ENCODE measurements at places on chromosomes 2 and 18. TPM values are rescaled to one million over a fixed set of nuclear protein-coding genes. Genes with fewer than 3 reads are reported as not detected.

Gene GCKR
- not detected for total RNA-seq

DNA sequence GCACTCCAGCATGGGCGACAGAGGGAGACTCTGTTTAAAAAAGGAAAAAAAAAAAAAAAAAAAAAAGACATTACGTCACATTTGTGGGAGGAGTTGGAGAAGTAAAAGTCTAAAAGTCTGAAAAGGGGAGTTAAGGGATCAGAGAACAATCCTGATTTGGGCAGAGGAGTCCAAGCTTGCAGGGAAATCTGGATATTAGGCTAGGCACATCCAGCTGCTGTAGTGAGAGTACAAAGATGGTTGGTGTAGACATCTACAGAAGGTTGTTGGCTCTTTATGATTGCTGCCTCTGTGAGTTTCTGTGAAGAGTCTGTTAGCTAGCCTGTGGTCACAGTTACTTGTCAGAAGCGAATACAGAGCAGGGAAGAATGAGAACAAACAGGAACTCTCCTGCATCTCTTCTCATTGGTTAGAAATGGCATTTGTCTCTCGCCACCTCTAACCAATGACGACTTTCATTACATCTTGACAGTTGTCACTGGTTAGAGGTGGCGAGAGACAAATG, 3.3 kb upstream of the OSBPL6 start:
- peaks cover 47% of the 10 kb centered on the region for H3K27me3 ChIP-seq
- H3K4me1 ChIP-seq, result peaks cover 13% of the 10 kb centered on the region
- no peak for DNase-seq
- H3K4me3 ChIP-seq, result no peak overlapping the region
- H3K27ac ChIP-seq, result no peak overlapping the region
- no peaks in the 10 kb centered on the region for H3K36me3 ChIP-seq

DNA sequence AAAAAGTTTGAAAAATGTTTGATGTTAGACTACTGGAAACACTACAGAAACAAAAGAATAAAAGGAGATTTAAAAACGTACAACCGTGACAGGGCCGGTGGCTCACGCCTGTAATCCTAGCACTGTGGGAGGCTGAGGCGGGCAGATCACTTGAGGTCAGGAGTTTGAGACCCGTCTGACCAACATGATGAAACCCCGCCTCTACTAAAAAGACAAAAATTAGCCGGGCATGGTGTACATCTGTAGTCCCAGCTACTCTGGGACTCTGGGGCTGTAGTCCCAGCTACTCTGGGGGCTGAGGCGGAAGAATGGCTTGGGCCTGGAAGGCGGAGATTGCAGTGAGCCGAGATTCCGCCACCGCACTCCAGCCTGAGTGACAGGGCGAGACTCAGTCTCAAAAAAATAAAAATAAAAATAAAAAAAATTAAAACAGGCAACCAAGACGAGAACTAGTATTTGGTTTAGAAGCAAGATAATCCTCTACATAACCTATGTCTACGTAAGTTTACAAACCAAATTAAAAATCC, 5.8 kb downstream of the SP3 start:
- H3K27me3 ChIP-seq, result no peaks in the 10 kb centered on the region
- peaks cover 19% of the 10 kb centered on the region for H3K36me3 ChIP-seq
- H3K4me3 ChIP-seq, result no peak overlapping the region
- no peak overlapping the region for H3K27ac ChIP-seq
- peaks cover 11% of the 10 kb centered on the region for H3K4me1 ChIP-seq

Gene IL1F10
- total RNA-seq, result not detected

DNA sequence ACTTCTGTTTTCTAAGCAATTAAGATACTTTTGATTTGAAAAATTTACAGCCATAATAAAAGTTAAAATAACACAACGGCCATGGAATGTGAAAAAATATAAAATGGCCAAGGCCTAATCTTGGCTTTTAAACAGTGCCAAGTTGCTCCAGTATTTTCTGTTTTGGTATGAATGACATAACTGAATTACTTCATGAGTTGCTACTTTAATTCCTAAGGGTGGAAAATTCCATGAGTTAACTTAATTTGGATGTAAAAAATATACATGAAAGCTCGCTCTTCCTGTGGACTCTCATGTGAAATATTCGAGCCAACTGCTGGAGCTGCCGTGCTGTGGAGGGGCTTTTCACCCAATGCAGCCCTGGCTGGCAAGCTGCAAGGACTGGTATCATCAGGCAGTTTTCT, 286.0 kb upstream of the CCDC68 start:
- no peak overlapping the region for H3K4me3 ChIP-seq
- H3K4me1 ChIP-seq, result peaks cover 6% of the 10 kb centered on the region
- no peak for DNase-seq
- H3K27me3 ChIP-seq, result no peaks in the 10 kb centered on the region
- no peak overlapping the region for H3K27ac ChIP-seq

Gene MC2R
- not detected for total RNA-seq

Gene DCDC2C
- not detected for total RNA-seq
